Natural killer cell (primary cell): ENCODE measurements at places on chromosomes 16 and 17. TPM values are rescaled to one million over a fixed set of nuclear protein-coding genes. Genes with fewer than 3 reads are reported as not detected.
A peak's percentile ranks its signal among the peaks of the same experiment; 100 is the strongest.

- H3K4me1 ChIP-seq, result no peaks in the 10 kb centered on the region
- peaks cover 2% of the 10 kb centered on the region for H3K27me3 ChIP-seq
- DNase-seq, result no peak
Measured at GRCh38 chr17:61489719-61490490, 37.7 kb downstream of the TBX4 start.

DNA sequence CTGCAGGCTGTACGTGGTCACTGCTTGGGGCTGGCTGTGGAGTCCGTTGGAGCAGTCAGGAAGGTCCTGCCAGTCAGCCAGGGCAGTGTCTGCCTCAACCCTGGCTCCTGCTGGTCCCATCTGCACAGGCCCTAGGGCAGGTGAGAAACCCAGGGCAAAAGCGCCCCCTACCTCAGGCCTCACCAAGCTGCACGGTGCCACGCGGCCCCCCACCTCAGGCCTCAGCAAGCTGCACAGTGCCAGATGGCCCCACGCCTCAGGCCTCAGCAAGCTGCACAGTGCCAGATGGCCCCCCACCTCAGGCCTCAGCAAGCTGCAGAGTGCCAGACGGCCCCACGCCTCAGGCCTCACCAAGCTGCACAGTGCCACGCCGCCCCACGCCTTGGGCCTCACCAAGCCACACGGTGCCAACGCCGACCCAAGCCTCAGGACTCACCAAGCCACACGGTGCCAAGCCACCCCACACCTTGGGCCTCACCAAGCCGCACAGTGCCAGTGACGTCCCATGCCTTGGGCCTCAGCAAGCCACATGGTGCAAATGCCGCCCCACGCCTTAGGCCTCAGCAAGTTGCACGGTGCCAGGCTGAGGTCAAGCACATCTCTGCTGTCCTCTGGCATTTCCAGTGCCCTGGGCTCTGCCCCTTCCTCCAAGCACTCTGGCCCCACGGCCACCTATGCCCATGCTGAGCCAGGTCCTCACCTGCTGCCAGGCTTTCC lies 5.5 kb downstream of the TMEM204 start:
- H3K27ac ChIP-seq, result no peak overlapping the region
- no peak overlapping the region for H3K4me3 ChIP-seq
- peaks cover 6% of the 10 kb centered on the region for H3K36me3 ChIP-seq
- H3K4me1 ChIP-seq, result peaks cover 70% of the 10 kb centered on the region
- peak; percentile 63 for DNase-seq
- no peaks in the 10 kb centered on the region for H3K27me3 ChIP-seq

- no peak overlapping the region for H3K4me3 ChIP-seq
- no peak for DNase-seq
- H3K27ac ChIP-seq, result no peak overlapping the region
- no peaks in the 10 kb centered on the region for H3K36me3 ChIP-seq
- H3K4me1 ChIP-seq, result no peaks in the 10 kb centered on the region
Measured at GRCh38 chr17:56577190-56577842, 16.2 kb upstream of the NOG start.

- DNase-seq, result peak; percentile 33
- H3K27me3 ChIP-seq, result no peaks in the 10 kb centered on the region
- peaks cover 13% of the 10 kb centered on the region for H3K4me1 ChIP-seq
Measured at GRCh38 chr17:56754523-56755208, 79.1 kb downstream of the C17orf67 start.

- no peak for DNase-seq
- no peak overlapping the region for H3K27ac ChIP-seq
- H3K36me3 ChIP-seq, result no peaks in the 10 kb centered on the region
- no peaks in the 10 kb centered on the region for H3K4me1 ChIP-seq
Measured at GRCh38 chr16:6642271-6642670, 690.4 kb upstream of the RBFOX1 start.

DNA sequence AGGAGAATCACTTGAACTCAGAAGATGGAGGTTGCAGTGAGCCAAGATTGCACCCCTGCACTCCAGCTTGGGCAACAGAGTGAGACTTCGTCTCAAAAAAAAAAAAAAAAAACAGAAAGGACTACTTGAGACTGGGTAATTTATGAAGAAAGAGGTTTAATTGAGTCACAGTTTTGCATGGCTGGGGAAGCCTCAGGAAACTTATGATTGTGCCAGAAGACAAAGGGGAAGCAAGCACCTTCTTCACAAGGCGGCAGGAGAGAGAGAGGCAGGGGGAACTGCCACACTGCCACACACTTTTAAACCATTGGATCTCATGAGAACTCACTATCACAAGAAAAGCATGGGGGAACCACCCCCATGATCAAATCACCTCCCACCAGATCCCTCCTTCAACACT lies 9.0 kb upstream of the MILR1 start:
- H3K27ac ChIP-seq, result no peak overlapping the region
- no peak for DNase-seq
- no peak overlapping the region for H3K4me3 ChIP-seq
- no peaks in the 10 kb centered on the region for H3K36me3 ChIP-seq

DNA sequence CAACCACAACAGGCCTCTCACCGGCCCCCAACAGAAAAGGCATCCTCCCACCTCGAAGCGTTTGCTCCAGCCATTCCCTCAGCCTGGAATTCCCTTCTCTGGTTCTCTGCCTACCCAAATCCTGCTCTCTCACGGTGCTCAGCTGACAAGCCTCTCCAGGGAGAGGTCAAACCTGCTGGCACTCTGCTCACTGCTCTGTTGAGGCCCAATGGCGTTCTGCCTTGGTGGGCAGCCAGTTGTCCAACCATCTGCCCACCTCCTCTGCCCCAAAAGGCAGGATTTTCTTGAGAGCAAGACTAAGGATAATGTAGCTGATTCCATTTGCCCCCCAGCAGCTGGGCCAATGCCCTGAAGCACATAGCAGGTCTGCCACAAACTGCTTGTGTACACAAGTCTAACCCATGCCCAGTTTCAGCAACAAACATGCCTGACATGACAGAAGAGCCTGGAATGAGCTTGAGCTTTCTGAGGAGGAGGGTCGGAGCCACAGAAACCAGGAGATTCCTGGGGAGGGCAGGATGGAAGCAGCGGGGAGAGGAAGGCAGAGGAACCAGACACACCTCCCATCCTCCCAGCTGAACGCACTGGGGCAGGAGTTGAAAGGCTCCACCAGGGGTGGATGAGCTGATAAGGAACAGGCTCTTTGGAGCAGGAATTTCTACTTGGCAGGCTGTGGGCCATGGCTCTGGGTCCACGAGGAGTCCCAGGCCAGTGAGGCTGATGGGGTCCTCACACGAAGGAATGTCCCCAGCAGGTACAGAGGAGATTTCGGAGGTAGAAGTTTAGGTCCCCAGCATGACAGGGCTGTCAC lies 23.9 kb downstream of the ARHGAP27 start:
- peak overlapping the region; percentile 92 for H3K4me3 ChIP-seq
- H3K36me3 ChIP-seq, result peaks cover 20% of the 10 kb centered on the region
- peaks cover 70% of the 10 kb centered on the region for H3K4me1 ChIP-seq
- peak overlapping the region; percentile 86 for H3K27ac ChIP-seq

DNA sequence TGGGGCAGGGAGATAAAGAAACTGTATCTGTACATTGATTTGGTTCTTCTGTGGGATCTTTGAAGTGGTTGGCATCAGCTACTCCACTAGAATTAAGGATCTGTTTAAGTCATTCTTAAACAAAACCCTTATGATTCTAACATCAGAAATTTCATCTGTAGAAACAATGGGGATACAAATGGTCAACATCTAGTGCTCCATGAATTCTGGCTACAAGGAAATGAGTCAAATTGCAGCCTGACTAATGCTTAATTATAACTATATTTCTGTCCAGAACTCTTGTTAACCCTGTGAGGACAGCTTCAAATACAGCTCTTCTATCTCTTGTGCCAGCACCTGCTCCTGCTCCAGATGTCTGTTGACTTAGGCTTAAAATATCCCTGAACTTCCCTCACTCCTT lies 13.9 kb upstream of the GINS3 start:
- no peak overlapping the region for H3K4me3 ChIP-seq
- H3K4me1 ChIP-seq, result no peaks in the 10 kb centered on the region
- no peak for DNase-seq
- H3K27me3 ChIP-seq, result no peaks in the 10 kb centered on the region

- DNase-seq, result peak; percentile 18
- peaks cover 53% of the 10 kb centered on the region for H3K36me3 ChIP-seq
- H3K4me3 ChIP-seq, result no peak overlapping the region
- no peak overlapping the region for H3K27ac ChIP-seq
Measured at GRCh38 chr17:78134899-78135385, 4.4 kb downstream of the TMC8 start.

DNA sequence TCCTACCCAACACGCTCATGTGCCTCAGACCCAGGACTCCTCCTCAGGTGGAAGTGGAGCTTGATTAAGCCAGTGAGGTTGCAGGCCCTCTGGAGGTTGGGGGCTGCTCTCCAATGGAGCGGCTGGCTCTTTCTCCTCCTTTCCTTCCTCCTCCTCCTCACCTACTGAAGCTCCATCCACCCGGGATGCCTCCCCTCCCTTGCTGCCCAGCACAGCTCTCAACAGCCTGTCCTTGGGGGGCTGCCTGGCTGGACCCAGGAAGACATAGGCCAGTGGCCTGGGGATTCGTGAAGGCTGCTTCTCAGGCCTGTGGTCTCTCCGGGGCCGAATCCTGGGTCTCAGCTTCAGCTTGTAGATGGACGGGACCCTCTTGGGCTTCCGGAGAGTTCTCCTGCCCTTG lies 8.2 kb downstream of the GAS2L2 start:
- no peaks in the 10 kb centered on the region for H3K36me3 ChIP-seq
- no peak overlapping the region for H3K4me3 ChIP-seq
- no peak for DNase-seq
- peaks cover 12% of the 10 kb centered on the region for H3K4me1 ChIP-seq

DNA sequence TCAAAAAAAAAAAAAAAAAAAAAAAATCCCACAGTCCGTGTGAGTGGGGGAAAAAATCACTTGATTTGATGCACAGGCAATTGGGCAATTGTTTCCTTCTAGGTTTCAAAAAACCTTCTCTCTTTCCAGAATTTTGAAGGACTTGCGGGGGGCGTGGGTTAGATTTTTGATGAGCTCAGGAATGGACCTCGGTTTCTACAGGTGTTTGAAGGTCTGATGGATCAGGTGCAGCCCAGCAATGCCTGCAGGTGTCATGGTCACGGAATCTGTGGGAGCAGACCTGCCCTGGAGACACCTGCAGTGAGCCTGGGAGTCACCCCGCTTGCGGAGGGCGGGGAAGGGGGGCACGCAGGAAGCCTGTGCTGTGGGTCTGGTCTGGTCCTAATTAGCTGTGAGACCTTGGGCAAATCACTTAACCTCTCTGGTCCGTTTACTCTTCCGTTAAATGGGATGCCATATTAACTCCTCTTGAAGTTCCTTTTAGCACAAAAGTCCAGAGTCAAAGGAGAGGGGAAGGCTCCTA lies 174.2 kb downstream of the IRF8 start:
- H3K4me3 ChIP-seq, result no peak overlapping the region
- H3K27ac ChIP-seq, result no peak overlapping the region
- no peaks in the 10 kb centered on the region for H3K36me3 ChIP-seq
- no peaks in the 10 kb centered on the region for H3K27me3 ChIP-seq

GRCh38 chr16:73371584-73372319 lies 323.8 kb upstream of the ZFHX3 start:
- DNase-seq, result no peak
- H3K27me3 ChIP-seq, result no peaks in the 10 kb centered on the region
- no peak overlapping the region for H3K27ac ChIP-seq
- H3K4me1 ChIP-seq, result no peaks in the 10 kb centered on the region
- no peak overlapping the region for H3K4me3 ChIP-seq

- H3K4me3 ChIP-seq, result no peak overlapping the region
- DNase-seq, result no peak
- H3K36me3 ChIP-seq, result no peaks in the 10 kb centered on the region
- peaks cover 19% of the 10 kb centered on the region for H3K4me1 ChIP-seq
- no peaks in the 10 kb centered on the region for H3K27me3 ChIP-seq
Measured at GRCh38 chr17:50173335-50173941, 7.6 kb downstream of the SGCA start.

DNA sequence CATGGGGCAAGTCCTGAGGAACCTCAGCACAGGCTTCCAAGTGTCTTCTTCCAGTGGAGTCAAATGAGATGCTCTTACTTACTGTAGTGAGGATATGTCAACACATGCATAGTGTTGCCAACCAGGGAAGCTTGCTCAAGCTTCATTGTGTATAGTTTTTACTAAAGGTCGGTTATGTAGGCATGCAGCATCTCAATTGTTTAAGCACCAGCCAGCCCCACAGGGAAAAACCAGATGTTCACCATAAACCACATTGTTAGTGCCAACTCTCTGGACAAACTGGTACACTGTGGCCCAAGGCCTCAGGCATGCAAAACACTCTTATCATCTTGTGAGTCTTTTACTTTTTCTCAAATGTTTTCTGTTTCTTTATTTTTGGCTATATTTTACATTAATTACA lies 152.1 kb downstream of the PHKB start:
- DNase-seq, result no peak
- H3K27ac ChIP-seq, result no peak overlapping the region
- H3K4me3 ChIP-seq, result no peak overlapping the region

GRCh38 chr16:78230832-78231231 lies 131.4 kb downstream of the WWOX start:
- H3K27me3 ChIP-seq, result no peaks in the 10 kb centered on the region
- no peak overlapping the region for H3K27ac ChIP-seq
- H3K4me3 ChIP-seq, result no peak overlapping the region
- no peaks in the 10 kb centered on the region for H3K4me1 ChIP-seq

GRCh38 chr16:58458606-58459343 lies 41.2 kb upstream of the NDRG4 start:
- peaks cover 4% of the 10 kb centered on the region for H3K4me1 ChIP-seq
- no peaks in the 10 kb centered on the region for H3K36me3 ChIP-seq
- H3K27ac ChIP-seq, result no peak overlapping the region
- H3K27me3 ChIP-seq, result peaks cover 6% of the 10 kb centered on the region
- no peak for DNase-seq

- no peaks in the 10 kb centered on the region for H3K27me3 ChIP-seq
- H3K4me1 ChIP-seq, result no peaks in the 10 kb centered on the region
- H3K27ac ChIP-seq, result no peak overlapping the region
- H3K36me3 ChIP-seq, result peaks cover 2% of the 10 kb centered on the region
- no peak overlapping the region for H3K4me3 ChIP-seq
- DNase-seq, result no peak
Measured at GRCh38 chr17:59401725-59402124, 70.3 kb downstream of the YPEL2 start.

DNA sequence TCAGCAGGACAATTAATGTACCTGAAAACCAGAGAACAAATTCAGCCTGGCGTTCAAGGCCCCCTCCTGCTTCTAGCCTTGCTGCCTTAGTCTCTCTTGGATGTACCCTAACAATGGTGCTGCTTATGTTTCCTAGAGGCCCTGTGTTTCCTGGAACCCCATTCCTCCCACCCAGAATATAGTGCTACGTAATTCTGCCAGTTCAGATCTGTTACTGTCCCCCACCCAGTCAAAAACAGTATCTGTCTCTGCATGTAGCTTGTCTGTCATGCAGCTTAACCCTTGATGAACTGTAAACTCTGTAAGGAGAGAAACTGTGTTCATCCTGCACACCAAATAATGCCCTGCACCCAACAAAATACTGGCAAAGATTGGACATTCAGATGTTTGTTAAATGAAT lies 6.8 kb downstream of the MRTFB start:
- H3K27me3 ChIP-seq, result no peaks in the 10 kb centered on the region
- no peak overlapping the region for H3K27ac ChIP-seq
- no peaks in the 10 kb centered on the region for H3K4me1 ChIP-seq

Gene LGALS9B
- 40.8 TPM for total RNA-seq

Gene KRTAP4-4
- not detected for total RNA-seq

Gene IGF2BP1
- total RNA-seq, result not detected

Gene TNFSF13
- 2.7 TPM for total RNA-seq

Gene ZNF287
- total RNA-seq, result 5.3 TPM

Gene ZNF830
- 34.3 TPM for total RNA-seq

Gene TNFRSF13B
- 0.70 TPM for total RNA-seq

Gene RDM1
- total RNA-seq, result 0.48 TPM
